Left hindlimb (tissue), 1 donor: ENCODE measurements at places on chromosomes 3 and 15.

GRCh38 chr3:46296826-46297225 is 54.6 kb downstream of the CCR3 start:
- DNase-seq: no peak

- no peak for DNase-seq
Measured at GRCh38 chr3:36681867-36682266, 82.5 kb downstream of the DCLK3 start.

- no peak for DNase-seq
Measured at GRCh38 chr3:128482175-128482574, 10.8 kb downstream of the GATA2 start.

DNA sequence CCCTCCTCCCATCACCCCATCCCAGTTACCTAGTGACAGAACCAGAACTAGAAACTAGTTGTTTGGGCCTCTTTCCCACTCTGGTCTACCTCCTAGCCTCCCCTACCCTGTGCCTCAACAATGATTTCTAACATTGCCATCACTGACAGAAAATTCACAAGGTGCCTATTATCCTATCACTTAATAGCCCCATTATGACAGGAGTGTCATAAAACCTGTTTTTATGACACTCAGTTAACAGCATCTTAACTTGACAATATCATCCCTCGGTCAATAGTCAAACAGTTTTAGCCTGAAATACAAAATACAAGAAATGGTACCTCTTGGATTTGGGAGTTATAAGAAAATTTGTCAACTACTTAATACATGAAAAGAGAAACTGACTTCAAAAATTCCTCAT is 46.5 kb downstream of the ULK4 start:
- no peak for DNase-seq

- peak; percentile 57 for DNase-seq
Measured at GRCh38 chr3:146543461-146544001, 876 bp downstream of the PLSCR1 start.

GRCh38 chr15:63151665-63152064 is 5.6 kb downstream of the RPS27L start:
- no peak for DNase-seq

DNA sequence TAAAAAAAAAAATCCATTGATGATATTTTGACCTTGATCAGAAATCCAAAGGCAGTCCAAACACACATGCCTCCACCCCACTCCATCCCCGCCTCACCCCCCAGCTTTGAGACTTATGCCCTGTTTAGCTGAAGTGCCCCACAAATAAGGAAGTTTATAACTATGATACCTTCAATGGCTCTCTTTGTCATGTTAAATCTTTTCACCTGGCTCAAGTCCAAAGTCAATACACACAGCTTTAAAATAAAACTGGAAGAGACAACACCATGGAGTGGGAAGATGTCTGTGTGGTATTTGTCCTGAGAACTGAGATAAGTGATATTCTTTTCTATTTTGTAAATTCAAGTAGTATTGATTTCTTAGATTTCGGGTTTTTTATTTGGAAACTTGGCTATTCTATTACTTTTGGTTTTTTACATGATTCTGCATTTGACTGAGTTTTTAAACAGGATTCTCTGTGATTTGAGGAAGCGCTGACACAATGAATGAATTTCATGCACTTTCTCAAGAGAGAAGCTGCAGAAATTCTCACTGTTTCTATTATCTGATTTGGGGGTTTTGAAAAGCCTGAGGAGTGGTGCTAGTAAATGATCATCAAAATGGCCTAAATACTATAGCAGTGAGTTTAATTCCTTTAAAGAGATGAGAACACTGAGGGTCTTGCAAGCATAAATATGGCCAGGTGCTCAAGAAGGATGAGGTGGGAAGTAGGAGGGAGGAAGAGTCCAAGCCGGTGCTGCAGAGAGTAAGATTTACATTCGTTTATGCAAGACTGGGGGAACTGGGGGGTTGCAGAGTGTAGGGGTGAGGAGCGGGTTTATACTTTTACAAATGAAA is 5.2 kb downstream of the FOXB1 start:
- DNase-seq: no peak

- DNase-seq: no peak
Measured at GRCh38 chr15:78944202-78944625, 632 bp downstream of the CTSH start.

GRCh38 chr15:94638183-94638582 is 406.8 kb downstream of the MCTP2 start:
- no peak for DNase-seq

GRCh38 chr3:77254967-77255831 is 215.3 kb downstream of the ROBO2 start:
- no peak for DNase-seq

GRCh38 chr3:9779721-9780457 is 10.1 kb upstream of the CAMK1 start:
- DNase-seq: no peak

DNA sequence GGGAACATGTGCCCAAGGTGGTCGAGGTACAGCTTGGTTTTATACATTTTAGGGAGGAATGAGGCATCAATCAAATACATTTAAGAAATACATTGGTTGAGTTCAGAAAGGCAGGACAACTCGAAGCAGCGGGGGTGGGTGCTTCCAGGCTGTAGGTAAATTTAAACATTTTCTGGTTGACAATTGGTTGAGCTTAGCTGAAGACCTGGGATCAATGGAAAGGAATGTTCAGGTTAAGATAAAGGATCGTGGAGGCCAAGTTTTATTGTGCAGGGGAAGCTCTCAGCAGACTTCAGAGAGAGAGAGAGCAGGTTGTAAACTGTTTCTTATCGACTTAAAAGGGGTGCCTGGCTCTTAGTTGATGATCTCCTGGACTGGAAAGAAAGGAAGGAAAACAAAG is 11.3 kb downstream of the CPN2 start:
- no peak for DNase-seq

GRCh38 chr3:26375843-26376530 is 246.6 kb upstream of the LRRC3B start:
- DNase-seq: no peak

DNA sequence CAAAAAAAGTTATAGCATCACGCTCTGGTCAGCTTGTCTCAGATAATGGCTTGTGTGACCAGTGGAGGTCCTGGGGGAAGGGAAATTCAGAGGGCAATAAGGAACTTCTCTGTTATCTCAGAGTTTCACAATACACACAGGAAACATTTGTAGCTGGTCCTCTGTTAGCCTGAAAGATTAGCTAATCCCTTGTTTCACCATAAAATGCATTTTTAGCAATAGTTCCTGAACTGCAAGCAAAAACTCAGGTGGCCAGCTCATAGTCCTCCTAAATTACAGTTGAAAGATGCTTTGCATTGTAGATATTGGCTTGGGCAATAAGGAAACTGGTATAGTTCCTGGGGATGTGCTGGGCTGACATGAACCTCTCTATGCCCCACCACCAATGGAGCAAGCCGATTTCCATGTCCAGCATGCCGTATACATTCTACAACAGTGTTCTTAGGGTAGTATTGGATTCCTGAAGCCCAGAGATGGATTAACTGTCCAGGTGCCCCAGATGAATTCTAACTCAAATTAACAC is 141.5 kb upstream of the TBL1XR1 start:
- no peak for DNase-seq

DNA sequence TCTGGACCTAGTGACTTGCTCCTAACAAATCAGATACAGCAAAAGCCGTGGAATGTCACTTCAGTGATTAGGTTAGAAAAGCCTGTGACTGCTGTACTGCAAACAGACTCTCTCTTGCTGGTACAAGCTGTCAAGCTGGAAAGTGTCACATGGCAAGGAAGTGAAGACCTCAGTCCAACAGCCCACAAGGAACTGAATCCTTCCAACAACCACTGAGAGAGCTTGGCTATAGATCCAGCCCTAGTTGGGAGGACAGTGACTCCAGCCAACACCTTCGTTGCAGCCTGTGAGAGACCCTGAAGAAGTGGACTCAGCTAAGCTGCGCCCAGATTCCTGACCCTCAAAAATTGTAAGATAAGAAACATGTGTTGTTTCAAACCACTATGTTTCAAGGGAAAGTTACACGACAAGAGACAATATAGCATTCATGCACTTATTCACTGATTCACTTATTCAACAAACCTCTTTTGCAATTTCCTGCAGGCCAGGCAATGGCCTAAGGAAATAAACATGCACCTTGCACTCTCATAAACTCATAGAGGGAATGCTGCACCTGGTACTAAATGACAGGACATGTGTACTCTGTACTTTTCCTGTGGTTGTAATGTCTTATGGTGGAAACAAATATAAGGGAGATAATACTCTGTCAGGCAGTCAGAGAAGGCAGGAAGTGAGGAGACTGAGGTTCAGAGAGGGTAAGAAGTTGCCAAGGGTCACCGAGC is 142.9 kb downstream of the CADPS start:
- DNase-seq: no peak

DNA sequence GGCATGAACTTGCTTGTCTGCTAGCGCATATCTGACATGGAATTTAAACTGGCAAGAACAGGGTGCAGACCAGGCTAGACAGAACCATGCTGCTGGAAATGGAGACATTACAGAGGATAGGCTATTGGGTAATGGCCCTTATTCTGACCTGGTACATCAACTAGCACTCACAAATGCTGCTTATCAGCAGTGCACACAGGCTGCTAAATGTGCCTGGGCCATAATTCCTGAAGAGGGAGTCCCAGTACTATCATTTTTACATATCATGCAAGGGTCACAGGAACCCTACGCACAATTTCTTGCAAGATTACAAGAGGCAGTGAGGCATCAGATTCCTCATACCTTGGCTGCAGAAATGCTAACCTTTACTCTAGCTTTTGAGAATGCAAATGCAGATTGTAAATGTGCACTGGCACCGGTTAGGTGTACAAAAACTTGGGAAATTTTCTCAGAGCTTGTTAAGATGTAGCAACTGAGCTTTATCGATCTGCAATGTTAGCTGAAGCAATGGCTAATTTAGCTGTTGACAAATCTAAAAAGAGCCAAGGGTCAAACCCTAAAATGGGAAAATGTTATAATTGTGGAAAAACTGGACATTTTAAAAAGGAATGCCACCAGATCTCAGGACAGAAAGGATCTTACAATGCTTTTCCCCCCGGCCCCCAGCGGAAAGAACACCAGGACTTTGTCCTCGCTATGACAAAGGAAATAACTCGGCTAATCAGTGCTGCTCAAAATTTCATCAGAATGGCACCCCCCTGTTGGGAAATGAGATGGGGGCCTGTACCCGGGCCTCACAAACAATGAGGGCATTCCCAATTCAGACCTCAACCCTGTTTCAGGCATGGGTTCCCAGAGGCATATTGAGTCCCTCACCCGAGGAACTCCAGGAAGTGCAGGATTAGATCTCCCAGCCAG is 21.1 kb downstream of the CCRL2 start:
- DNase-seq: no peak

DNA sequence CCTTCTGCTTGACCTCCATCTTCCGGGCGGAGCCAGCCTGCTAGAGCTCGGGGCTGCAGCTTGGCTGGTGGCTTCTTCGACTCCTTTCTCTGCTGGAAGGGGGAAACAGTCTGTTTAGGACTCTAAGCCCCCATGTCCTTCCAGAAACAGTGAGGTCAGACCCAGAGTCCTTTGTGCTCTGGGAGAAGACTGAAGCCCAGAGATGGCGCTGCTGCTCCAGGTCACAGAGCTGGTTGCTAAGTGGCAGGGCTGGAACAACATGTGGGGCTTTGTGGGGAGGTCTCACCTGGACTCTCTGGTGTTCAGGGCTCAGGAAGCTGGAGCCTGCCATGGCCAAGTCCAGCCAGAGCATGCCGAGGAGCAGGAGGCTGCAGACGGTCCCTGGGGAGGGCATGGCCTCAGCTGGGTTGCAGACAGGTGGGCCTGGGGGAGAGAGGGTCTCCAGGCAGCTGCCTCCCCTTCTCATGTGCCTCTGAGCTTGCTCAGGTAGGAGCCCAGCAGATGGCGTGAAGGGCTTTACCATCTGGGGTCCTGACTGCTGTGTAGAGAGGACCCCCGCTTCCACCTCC is 2.9 kb downstream of the GHRL start:
- no peak for DNase-seq

DNA sequence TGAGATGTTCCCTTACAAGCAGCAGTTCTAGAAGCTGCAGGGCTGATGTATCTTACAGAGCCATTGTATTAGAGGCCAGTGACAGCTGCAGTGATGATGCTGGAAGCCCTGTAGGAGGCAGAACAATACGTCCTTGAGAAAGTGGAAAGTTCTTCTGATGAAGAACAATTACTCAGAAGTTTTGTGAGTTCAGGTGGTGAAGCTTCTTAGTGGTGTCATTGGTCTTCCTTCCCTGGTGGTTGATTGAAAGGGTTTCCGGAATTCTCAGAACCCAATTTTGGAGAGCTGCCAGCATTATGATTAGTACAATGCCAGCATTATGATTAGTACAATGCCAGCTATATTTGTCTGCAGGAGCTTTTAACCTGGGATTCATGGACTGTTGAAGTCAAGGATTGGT is 356.4 kb downstream of the MFSD1 start:
- DNase-seq: no peak

DNA sequence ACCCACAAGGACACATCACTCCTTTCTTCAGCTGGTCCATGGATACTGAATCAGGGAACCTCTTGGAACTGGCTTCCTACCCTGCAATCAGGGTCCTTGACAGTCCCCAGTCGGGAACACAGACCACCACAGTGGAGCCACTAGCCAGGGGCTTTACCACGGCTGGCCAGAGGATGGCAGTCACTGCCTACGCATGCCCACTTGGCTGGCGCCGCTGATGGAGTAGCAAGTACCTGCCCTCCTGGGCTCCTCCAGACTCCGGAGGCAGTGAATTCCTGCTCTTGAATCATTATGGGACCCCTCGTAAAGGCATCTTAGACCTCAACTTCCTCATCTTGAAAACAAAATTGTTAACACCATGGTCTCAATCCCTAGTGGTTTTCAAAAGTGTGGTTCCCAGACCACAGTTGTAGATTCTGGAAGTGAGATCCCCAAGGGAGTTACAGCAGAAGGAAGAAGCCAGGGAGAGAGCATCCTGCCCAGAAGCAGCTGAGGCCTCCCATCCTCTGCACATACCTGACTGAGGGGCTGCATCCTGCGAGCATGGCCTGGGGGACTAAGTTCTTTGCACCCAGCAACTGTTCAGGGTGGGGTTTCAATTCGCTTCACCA is 9.1 kb upstream of the SKIC8 start:
- peak; percentile 77 for DNase-seq

- DNase-seq: no peak
Measured at GRCh38 chr3:110577854-110578253, 493.8 kb upstream of the NECTIN3 start.

DNA sequence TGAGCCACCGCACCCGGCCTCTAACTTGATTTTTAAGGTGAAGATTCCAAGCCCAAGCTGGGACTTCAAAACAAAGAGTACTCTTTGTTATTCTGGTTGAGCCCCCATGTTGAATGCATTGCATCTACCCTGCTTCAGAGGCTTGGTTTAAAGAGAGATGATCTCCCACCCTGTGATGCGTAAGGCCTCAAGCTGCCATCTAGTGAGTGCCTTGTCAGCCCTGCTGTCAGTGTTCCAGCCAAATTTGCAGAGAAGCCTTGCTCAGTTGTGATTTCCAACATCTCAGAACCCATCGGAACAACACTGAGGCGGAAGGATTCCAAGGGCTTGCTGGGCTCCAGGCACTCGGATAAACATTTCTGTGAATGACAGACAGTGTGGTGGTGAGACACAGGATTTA is 210.7 kb upstream of the RGMA start:
- DNase-seq: no peak

DNA sequence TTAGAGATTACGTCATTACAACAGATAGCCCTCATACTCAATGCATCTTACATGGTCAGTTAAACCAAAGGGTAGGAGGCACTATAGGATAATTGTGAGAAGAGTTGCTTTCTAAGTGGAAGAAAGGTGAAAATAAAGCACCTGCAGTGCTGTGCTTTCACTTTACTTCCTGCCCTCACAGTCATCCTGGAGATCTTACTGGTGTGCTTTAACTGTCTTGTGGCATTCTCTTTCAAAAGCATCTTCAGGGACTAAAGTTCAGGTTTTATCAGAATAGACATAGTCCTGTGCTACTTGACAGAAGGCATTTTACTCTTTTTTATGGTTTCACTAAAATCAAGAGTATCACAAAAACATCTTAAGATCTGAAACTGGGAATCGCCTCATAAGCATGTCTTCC is 286.6 kb downstream of the ZBTB20 start:
- DNase-seq: no peak
